Neural progenitor cell (in vitro differentiated cells): ENCODE measurements at places on chromosomes 7 and 10. TPM values are rescaled to one million over a fixed set of nuclear protein-coding genes. Genes with fewer than 3 reads are reported as not detected.

CLDN3 gene
- total RNA-seq = 1.6 and 14.2 TPM in 2 replicates

APBB1IP gene
- not detected in 2 replicates for total RNA-seq

- DNase-seq = no peak
Observed at GRCh38 chr10:111084366-111085255, 7.8 kb downstream of the ADRA2A start.

DNA sequence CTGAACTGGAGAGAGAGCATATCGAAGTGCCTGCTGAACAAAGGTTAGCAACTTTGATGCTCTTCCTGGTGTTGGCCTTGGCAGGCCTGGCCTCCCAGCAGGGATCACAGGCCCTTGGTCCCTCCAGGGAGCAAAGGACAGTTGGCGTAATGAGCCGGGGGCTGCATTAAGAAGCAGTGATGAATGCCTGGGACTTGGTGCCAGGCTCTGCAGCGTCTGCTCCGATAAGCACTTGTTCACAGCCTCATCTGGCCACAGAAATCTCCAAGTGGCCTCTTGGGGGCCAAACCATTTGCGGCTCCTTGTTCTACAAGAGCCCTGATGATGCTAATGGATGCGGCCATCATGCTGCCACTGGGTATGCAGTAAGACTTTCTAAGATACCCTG, 31.8 kb downstream of the CRHR2 start:
- DNase-seq = no peak

DNA sequence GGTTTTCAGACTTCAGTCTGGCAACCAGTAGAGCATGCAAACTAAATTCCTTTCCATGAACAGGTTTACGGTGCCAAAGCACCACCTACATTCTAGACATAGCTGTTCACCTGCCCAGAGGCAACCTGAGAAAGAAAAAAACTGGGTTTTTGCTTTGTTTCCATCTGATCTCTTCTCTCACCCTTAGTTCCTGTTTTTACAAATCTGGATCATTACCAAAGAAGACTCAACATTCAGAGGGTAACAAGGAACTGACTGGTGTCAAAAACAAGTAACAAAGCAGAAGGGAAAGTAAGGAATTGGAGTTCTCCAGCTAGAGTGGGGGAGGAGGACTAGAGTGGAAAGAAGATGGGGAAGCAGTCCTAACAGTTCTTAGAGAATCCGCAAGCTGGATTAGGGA, 36.4 kb downstream of the CPVL start:
- no peak for DNase-seq

DNA sequence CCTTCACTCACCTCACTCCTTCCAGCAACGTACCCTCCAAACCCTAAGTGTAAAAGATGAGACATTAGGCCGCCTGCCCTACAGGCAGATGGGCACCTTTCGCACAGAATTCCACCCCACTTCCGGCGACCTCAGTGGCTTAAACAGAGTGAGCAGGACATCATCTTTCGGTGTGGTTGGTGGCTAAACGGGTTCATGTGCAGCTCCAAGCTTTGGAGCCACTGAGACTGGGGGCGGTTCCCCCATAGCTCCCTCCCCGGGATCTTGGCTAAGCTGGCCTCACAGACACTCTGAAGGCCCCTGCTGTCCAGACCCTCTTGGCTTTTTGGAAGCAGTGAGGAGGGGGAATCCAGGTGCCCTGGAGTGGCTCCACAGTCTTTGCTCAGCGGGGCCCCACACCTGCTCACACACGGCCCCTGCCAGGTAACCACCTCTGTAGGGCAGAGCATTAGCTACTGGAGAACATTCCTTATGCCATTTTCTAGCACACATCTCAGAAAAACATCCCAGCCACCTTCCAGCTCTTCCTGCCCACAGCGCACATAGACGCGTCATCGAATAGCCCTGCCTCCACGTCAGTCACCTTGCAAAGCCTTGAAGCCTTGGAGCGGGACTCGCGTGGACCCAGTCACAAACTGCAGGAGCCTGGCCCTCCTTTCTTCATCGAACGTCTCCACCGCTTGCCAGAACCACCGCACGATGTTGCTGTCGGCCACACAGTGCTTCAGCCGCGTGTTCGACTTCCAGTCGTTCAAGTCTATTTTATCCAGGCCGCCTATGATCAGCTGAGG, 108.8 kb downstream of the SMURF1 start:
- DNase-seq = no peak

GRCh38 chr7:5678295-5679047, 103.0 kb downstream of the RNF216 start:
- DNase-seq = no peak

- DNase-seq = no peak
Observed at GRCh38 chr10:118462401-118462800, 120.3 kb upstream of the FAM204A start.

- no peak for DNase-seq
Observed at GRCh38 chr10:127149501-127150081, 46.8 kb downstream of the INSYN2A start.
